ENCODE measurements at places on chromosomes 12 and 14. TPM values are rescaled to one million over a fixed set of nuclear protein-coding genes. Genes with fewer than 3 reads are reported as not detected.

The KDM2B gene
- total RNA-seq: 21.1 TPM

The IL22 gene
- not detected for total RNA-seq

The FGD4 gene
- total RNA-seq: 10.3 TPM

The NUP107 gene
- total RNA-seq: 54.4 TPM

The SUOX gene
- 13.1 TPM for total RNA-seq

The TAS2R7 gene
- total RNA-seq: not detected

The ANO4 gene
- total RNA-seq: 10.2 TPM

The DPPA3 gene
- total RNA-seq: not detected

The DEGS2 gene
- total RNA-seq: not detected

The RTL1 gene
- total RNA-seq: not detected

The DYNLL1 gene
- total RNA-seq: 709 TPM

The PRB3 gene
- total RNA-seq: not detected

The PYGL gene
- total RNA-seq: 70.4 TPM

- DNase-seq: peak; percentile 83
Measured at GRCh38 chr14:99537399-99537798, 56.2 kb downstream of the CCNK start.

DNA sequence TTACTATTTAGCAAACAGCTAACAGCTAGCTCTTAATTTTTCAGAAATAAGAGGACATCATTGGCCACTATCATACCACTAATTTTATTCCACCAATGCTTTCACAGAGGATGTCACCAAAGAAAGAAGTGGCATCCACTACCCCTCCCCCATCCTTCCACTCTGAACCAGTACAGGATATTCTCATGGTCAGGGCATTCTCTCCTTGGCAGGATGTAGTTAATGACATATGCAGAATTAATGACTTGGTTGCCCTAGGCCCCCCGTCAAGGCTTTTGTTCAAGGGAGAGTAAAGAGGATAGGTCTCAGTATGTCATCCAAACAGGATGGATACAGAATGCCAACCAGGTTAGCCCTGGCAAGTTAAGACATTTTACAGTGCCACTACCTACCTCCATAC, 18.9 kb upstream of the NUP107 start:
- DNase-seq: no peak

GRCh38 chr12:88471331-88472045, 108.8 kb downstream of the KITLG start:
- peak; percentile 77 for DNase-seq

DNA sequence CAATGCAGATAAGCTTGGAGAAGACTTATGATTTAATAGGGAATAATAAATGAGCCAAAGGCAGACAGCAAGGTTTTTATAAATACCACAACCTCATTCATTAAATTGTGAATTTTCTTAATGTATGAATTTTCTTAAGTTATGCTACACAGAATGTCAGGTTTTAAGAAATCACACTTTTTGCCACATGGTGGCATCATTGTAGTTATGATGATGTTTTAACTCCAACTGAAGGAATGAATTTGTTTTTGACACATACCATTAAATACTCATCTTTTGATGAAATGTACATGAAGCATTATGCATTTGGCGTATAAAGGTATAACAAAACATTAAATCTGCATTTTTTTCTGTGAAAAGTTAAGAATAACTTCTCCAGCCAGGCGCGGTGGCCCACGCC, 524.1 kb upstream of the FBXO33 start:
- DNase-seq: no peak

- DNase-seq: no peak
Measured at GRCh38 chr14:68878908-68879307, 86.0 kb upstream of the ZFP36L1 start.

DNA sequence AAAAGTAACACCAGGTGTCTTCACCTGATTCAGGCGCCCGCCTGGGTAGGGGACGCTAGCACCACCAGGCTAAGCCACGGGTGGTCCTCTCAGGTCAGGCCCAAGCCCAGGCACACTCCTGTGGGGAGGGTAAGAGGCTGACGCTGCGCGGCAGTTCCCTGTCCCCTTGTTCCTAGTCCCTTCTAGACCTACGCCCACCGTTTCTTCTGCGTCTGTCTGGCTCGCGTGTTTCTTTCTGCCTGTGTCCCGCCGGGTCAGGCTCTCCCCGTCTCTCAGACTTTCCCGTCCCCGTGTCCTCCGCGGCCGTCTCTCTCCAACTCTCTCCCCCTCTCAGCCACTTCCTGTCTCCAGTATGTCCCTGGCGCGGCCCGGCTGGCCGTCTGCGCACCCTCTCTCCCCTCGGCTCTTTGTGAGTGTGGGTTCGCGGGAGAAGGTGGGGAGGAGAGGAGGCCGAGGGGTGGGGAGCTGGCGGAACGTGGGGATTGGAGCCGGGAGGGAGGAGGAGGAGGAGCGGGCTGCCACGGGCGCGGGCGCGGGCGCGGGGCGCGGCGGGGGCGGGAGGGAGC, 3.1 kb upstream of the TNS2 start:
- DNase-seq: peak; percentile 86

GRCh38 chr12:80316222-80316621, 127.8 kb upstream of the PTPRQ start:
- no peak for DNase-seq

DNA sequence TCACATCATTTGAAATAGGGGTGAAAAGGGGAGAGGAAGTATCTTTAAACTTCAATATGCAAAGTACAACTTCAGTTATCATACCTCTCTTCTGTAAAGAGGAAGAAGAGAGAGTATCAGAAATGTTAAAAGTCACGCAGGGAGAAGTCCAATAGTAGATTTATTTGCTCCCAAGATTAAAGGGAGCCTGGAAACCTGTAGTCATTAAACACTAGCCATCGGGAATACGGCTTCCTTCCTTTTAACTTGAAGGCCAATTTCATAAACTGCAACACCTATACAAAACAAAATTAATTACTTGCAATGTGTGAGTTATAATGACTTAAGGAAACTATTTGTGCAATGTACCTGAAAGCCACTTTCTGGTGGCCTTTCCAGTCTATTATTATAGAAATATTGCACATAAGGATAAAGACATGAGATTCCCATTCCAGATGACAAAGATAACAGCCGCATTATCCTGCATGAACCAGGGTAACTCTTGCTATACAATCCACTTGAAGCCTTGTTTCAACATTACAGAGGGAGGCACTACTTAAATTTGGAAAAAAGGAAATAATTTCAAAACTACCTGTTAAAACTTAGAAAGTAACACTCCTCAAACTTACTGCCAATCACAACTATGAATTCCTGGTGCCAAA, 4.6 kb downstream of the BTG1 start:
- no peak for DNase-seq

DNA sequence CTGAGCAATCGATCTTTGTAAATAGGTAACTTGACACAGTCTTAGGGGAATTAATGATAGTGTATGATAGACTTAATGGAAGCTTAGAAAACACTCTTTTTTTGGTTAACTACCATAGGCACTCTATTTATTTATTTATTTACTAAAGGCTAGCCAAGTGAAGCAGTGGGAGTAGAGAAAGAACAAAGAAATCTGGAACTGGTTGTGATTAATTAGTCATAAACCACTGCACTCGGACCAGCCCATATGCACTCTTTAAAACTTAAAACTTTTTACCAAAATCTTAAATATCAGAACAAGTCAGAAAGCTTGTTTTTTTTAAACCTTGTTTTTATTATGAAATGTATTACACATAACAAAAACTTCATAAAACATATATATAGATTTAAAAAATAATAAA, 49.5 kb upstream of the SRP54 start:
- DNase-seq: no peak

- no peak for DNase-seq
Measured at GRCh38 chr14:63972323-63972932, 119.6 kb downstream of the SYNE2 start.

DNA sequence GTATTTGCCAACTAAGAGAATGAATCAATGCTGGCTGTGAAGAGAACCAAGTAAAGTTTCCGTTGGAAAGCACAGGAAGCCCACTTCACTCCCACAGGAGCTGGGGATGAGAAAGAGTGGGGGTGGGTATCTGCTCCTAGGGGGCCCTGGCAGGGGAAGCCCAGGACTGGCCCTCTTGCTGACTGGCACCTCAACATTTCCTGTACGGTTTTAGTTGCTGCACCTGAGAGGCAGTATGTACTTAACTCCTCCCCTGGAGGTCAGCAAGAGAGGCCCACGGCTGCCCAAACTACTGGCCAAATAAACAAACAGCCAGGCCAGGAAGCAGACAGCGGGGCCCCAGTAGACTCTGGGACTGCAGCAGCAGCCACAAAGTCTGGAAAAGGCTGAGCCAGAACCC, 33.8 kb upstream of the VWF start:
- DNase-seq: no peak

DNA sequence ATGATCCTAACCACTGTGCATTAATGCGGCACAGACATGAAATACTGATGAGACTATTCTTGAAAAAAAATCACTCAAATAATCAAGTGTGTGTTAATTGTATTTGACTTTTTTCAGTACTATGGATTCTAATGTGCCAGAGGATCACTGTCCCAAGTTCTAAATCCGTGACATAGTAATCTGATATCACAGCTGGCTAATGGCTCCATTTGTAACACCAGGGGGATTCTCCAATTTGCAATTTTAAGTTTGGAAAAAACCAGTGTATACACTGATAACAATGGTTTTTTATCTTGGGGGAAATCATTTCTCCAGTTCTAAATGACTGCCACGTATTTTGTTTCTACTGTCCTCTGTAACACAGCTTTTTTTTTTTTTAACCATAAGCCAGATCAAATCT, 33.0 kb downstream of the MPHOSPH9 start:
- no peak for DNase-seq

DNA sequence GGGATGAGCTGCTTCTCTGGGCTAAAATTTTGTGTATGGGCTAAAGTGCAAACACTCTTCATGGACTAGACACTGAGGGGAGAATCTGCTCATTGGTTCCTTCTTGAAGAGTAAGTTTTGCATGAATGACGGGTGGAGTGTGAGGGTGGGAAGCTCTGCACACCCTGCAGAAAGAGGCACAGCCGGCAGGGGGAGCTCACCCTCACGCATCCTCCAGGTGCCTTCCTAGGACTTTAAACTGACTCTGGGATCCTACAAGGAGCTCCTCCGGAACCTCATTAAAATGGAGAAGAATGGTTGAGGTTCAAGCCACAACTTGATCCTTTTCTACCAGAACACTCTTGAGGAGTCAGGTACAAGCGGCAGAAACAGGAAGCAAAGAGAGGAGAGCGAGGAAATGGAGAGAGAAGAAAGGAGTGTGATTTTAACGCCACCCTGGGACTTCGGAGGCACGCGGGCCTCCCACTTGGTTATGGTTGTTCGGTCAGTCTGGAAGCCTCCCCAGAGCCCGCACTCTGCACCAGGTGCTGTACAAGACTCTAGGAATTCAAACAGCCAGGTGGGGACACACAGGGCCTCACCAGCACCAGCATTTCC, 87.5 kb downstream of the SETD3 start:
- peak; percentile 31 for DNase-seq

DNA sequence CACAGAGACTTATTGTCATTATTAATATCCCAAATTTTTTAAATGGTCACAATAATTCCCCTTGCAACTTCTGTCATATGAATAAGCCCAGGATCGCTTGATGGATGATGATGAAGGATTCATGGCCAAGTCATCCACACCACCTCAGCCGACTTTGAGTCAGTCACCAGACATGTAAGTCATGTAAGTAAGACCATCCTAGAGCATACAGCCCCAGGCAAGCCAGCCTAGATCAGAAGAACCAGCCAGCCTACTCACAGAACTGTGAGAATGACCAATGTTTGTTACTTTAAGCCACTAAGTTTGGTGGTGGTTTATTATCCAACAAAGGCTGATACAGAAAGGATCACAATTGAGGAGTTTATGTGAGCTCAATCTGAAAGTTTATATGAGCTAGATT, 341.8 kb downstream of the NRXN3 start:
- DNase-seq: no peak

GRCh38 chr12:75964150-75964549, 67.4 kb downstream of the PHLDA1 start:
- DNase-seq: no peak

- DNase-seq: peak; percentile 47
Measured at GRCh38 chr14:99899578-99900178, 106.5 kb downstream of the EML1 start.

DNA sequence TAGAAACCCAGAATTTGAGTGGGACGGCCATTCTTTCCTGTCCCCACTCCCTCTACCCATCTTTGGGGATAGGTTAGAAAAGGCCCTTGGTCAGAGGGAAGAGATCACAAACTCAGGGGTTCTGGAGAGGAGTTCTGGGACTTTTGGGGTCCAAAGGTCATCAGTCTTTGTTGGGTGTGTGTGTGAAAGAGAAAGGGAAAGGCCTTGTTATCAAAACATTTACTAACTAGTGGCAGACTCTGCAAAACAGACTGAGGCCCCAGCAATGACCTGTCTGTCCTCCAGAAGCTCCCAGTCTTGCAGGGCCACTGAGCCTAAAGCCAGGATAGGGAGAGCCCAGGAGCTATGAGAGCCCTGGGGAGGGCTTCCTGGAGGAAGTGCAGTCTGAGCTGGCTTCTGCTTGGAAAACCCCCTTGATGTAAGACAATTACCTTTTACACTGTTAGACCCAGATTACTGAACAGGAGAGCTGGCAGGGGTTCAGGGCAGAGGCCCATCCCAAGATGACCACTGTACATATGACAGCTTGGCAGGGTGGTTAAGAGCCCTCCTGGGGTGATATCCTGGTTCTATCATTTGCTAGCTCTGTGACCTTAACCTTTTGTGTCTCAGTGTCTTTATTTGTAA, 429.1 kb upstream of the CCDC196 start:
- no peak for DNase-seq

DNA sequence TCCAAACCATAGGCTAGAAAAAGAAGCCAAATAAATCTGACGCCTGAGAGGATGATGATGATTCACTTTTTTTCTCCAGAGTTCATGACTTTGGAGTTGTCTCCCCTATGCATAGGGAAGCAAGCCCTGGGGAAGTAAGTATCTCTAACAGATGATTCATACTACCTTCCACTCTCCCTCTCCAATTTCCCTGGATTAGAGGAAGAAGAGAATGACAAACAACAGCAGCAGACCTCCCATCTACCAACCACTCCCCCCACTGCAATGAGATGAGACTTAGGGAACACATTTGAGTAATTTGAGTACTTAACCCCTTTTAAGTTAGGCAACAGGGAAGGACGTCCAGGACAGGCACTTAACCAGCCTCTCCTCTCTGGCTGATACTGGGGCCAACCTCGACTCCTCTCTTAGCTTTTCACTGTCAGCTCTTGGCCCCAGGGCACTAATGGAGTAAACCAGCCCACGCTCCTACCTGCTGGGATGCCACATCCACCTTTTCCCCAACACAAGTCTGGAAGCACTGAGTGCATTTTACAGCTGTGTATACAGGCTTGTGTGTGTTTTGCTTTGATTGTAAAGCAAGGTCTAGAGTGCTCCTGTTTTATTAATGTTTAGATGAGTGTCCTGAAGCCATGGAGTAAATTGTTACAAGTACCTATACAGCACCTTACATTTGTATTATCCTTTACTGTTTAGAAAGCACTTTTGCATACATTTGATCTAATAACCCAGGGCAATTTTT, 180.7 kb downstream of the PHLDA1 start:
- DNase-seq: peak; percentile 84

GRCh38 chr12:30994274-30994673, 67.7 kb downstream of the TSPAN11 start:
- DNase-seq: no peak

DNA sequence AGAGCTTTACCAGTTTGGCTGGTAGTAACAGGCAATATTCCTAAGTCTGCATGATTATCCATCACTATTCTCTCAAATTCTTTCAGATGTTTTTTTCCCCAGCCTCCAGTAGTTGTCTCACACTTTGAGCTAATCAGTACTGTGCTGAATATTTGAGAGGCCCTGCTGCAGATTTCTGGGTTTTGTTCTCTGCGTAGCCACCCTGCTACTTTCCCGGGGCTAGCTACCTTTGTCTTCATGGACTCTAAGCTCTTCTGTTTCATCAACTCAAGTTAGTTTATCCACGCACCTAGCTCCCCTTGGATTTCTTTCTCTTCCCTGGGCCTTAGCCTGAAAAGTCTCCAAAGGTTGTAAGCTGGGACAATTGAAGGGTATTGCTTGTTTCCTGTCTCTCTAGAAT, 73.0 kb downstream of the FUT8 start:
- DNase-seq: no peak

Data from IMR-90 (cell line).